ENCODE measurements at places on chromosomes 4 and X.
A peak's percentile ranks its signal among the peaks of the same experiment; 100 is the strongest.

GRCh38 chr4:91829531-91829930 is 474.2 kb upstream of the GRID2 start:
- no peak for DNase-seq

GRCh38 chrX:13697455-13697854 is 8.5 kb downstream of the RAB9A start:
- no peak for DNase-seq

GRCh38 chrX:50157545-50158135 is 43.2 kb downstream of the AKAP4 start:
- DNase-seq, result no peak

GRCh38 chr4:107937040-107937439 is 5.7 kb downstream of the CYP2U1 start:
- DNase-seq, result no peak

- DNase-seq, result no peak
Measured at GRCh38 chr4:127598656-127599055, 34.1 kb upstream of the INTU start.

DNA sequence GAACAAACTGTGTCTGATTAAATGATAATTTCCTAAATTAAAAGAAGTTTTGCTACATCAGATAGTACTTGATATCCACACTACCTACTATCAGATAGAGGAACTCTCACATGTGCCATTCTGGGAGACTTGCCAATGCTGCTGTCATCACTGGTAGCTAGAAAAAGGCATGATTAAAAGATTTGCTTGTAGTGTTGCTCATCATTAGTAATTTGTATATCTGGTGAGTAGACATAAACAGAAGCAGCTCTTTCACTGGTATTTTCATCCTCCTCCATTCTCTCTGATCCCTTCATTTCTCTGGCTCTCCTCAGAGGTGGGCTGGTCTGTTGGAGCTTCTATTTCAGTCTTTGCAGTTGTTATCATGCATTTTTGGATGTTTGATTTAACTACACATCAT is 56.0 kb downstream of the SPRY1 start:
- no peak for DNase-seq

DNA sequence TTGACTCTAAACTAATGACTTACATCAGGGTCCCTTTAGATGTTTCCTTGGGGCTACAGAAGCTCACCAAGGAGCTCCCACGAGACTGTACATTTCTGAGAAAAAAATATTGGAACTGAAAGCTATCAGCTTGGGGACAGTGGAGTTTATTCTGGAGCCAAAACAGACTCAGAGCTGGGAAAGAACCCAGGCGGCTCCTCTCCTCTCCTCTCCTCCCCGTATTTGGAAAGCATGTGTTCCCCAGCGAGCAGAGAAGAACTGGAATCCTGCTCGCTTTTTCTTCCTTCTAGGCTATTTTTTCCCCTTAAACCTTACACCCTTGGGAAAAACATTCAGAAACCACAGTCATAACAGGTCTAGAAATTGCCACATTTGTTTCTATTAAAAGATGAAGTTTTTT is 4.3 kb upstream of the MAP7D3 start:
- DNase-seq, result no peak

GRCh38 chr4:33160126-33160525 is 2440.0 kb downstream of the PCDH7 start:
- DNase-seq, result no peak

DNA sequence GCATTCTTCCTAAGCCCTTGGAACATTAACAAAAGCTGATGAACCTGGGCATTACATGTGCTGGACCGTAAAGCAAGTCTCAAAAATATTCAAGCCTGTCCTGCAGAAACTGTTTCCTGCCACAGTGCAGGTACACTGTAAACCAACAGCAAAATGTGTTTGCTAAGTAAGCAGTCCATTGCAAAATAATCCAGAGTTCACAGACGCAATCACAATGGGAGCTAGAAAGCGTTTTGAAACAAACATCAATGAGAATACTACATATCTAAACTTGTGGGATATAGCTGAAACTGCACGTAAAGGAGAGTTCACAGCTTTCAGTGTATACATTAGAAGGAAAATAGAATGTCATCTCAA is 61.6 kb downstream of the RGS12 start:
- no peak for DNase-seq

DNA sequence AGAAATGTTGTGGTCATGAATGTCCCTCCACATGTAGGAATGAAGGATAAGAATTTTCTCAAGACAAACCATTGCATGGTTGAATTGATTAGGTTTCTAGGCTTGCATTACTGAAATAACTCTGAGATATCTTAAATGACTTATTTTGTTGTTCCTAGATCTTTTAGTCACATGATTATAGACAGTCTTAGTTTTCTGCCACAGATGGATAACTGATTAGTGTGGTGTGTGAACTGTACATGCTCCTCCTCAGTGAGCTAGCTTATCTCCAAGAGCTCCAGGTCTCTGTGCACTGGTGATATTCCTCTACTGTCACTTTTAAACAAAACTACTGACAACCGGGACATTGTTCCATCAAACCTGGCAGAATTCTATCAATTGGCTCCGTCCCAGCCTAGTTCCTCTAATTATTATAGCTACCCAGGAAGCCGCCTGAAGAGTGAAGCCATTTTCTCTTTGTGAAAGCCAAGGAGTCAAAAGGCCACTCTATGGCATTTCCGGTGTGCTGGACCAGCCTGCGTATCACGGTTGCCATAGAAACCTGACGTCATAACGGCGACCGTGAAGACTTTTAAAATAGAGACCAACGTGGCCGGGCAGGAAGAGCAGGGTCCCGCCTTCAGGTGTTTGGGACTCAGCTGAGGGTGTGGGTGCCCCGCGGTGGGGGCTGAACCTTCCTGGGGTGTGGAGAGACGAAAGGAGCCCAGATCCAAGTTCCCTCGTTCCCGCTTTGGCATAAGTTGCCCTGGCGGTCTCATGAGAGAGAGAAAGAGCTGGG is 28.1 kb downstream of the BEX3 start:
- peak; percentile 32 for DNase-seq

DNA sequence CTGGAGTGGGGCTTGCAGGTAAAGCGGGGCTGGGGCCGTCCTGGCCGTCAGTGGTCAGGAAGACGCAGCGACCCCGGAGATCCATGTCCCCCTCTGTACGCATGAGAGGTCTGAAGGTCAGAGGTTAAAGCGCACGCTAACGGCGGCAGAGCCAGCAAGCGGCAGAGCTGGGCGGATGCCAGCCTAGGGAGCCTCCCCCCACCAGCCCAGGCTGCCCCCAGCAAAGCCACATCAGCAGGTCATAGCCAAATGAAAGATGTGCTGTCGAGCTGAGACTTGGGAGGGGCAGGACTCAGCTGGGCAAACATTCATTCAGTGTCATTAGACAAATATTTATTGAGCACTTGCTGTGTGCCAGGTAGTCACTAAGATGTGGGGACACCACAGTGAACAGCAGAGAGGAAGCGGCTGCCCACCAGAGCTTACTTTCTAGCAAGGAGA is 593 bp upstream of the JAKMIP1 start:
- DNase-seq, result no peak

GRCh38 chr4:20086799-20087521 is 164.7 kb upstream of the SLIT2 start:
- DNase-seq, result no peak

- DNase-seq, result no peak
Measured at GRCh38 chrX:70621743-70622142, 177.1 kb downstream of the DLG3 start.

DNA sequence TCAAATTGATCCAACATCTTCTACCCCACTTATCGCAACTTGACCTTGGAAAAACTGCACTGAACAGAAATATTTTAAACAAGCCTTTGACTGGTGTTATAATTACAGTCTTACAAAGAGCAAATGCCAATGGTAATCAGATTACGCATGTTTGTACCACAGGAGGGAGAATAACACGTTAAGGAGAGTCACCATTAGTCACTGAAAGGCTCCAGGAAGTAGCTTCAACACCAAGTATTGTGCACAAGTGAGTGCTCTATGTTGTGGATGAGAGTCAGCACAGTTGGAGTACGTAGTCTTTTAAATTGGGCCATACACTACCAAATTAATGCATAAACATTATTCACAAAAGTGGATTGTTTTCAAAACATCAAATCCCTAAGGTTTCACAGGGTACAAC is 1081.5 kb upstream of the TENM3 start:
- no peak for DNase-seq

DNA sequence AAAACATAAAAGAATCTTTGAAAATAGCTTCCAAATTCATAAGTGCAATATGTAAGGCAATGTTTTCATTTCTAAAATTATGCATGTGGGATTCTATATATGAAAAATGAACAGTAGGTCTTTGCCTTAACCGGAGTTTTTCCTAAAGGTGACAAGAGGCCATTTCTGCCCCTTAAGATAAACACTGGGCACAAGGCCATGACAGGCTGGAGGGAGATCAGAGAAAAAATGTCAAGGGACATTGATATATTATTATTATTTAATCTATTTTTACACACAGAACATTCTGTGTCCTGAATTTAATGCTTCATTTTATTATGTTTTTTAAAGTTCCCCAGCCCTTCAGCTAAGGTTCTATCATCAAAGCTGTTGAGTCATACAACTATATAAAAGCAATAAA is 118.8 kb downstream of the CHM start:
- DNase-seq, result no peak

DNA sequence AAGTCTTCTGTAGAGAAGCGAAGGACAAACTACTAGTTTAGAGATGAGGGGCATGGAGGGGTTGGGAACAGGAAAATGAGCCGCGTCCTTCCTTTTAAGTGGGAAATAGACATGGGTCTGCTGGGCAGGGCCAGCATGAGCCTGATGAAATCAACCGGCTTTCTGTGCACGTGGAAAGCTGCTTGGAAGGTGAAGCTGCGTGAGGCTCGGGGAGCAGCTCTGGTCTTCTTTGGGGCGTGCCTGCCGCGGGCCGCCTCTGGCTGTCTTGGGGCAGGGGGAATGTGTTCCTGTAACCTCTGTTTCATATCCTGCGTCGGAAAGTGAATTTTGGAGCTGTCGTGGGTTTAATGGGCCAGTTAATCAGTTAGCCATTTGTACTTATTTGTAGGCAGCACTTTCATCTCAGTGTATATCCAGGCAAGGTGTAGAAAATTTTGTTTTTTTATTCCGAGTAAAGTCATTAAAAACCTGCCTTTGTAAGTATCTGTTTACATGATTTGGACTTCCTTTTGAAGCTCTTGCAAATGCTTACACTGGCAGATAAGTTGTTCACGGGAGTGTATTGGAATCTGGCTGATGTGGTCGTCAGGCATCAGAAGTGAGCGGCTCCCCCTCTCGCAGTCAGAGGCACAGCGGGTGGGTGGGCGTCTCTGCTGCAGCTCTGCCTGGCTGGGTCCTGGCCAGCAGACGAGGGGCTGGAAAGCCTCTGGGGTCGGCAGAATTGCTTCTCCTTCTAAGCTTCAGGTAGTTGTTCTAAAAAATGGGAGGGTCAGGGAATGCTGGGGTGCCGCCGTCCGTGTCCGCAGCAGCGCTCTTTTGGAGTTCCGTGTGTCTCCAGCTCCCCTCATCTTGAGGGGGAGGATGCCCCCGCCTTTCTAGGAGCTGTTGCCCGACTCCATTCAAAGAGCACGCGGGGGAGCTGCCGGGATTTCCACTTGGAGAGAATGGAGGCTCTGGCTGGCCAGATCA is 70.5 kb upstream of the HGFAC start:
- DNase-seq, result no peak
